ENCODE measurements at places on chromosomes 1 and 21. TPM values are rescaled to one million over a fixed set of nuclear protein-coding genes. Genes with fewer than 3 reads are reported as not detected.

DNA sequence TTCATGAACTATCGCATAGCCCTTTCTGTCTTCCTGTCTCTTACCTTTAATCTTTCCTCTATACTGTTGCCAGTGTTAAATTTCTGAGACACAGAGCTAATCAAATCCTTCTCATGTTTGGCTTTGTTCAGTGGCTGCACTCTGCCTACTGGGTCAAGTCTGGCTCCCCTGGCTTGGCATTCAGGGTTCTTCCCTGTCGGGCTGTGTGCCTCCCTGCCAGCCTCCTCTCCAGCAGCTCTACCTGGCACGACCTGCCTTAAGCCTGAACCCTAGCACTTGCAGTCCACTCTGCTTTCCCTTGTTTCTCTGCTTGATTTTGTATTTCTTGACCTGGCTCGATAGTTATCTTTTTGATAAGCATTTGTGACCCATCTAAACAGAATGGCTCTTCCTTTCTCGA, 26.2 kb upstream of the GPR88 start:
- no peaks in the 10 kb centered on the region for H3K36me3 ChIP-seq
- H3K4me3 ChIP-seq: no peak overlapping the region
- no peak for DNase-seq
- no peaks in the 10 kb centered on the region for H3K4me1 ChIP-seq
- no peak overlapping the region for H3K27ac ChIP-seq

ZRANB2 gene
- total RNA-seq: 86.7 TPM

CRYAA gene
- not detected for total RNA-seq

GRCh38 chr1:177927021-177927596, 42.7 kb downstream of the SEC16B start:
- no peak for DNase-seq
- no peak overlapping the region for H3K27ac ChIP-seq
- H3K4me3 ChIP-seq: no peak overlapping the region
- H3K27me3 ChIP-seq: no peaks in the 10 kb centered on the region
- H3K36me3 ChIP-seq: no peaks in the 10 kb centered on the region
- no peaks in the 10 kb centered on the region for H3K4me1 ChIP-seq

KRTAP12-4 gene
- total RNA-seq: not detected

Data from colonic mucosa (tissue), 4 donors.